ENCODE measurements at places on chromosomes 5 and 9. TPM values are rescaled to one million over a fixed set of nuclear protein-coding genes. Genes with fewer than 3 reads are reported as not detected.

The GPX8 gene
- total RNA-seq = 101 TPM

The SLC36A3 gene
- total RNA-seq = not detected

The C5orf24 gene
- 31.4 TPM for total RNA-seq

The HAVCR2 gene
- 0.22 TPM for total RNA-seq

The CYSRT1 gene
- total RNA-seq = 1.1 TPM

The MLANA gene
- not detected for total RNA-seq

The ZNF454 gene
- 2.7 TPM for total RNA-seq

The TRIM36 gene
- 0.98 TPM for total RNA-seq

The PCDHGB5 gene
- total RNA-seq = 15.4 TPM

The RGS7BP gene
- total RNA-seq = not detected

The TPM2 gene
- total RNA-seq = 87.9 TPM

The RETREG1 gene
- 15.7 TPM for total RNA-seq

The FCN2 gene
- total RNA-seq = not detected

The WDR31 gene
- total RNA-seq = 1.7 TPM

The TRPM3 gene
- 0.39 TPM for total RNA-seq

The MRRF gene
- 42.0 TPM for total RNA-seq

The ADAMTSL1 gene
- total RNA-seq = not detected

Data from placental epithelial cell (primary cell).